Karpas-422 (cell line): ENCODE measurements at places on chromosomes 6 and 20.
A peak's percentile ranks its signal among the peaks of the same experiment; 100 is the strongest.

- H3K36me3 ChIP-seq = no peaks in the 10 kb centered on the region
- peaks cover 10% of the 10 kb centered on the region for H3K4me1 ChIP-seq
Observed at GRCh38 chr6:43671011-43671800, 16.4 kb downstream of the MRPS18A start.

GRCh38 chr6:142760152-142760551 is 184.8 kb downstream of the HIVEP2 start:
- no peak overlapping the region for H3K4me3 ChIP-seq
- H3K27me3 ChIP-seq = no peaks in the 10 kb centered on the region
- no peak overlapping the region for H3K27ac ChIP-seq

GRCh38 chr6:39059496-39060310 is 11.1 kb downstream of the GLP1R start:
- H3K36me3 ChIP-seq = no peaks in the 10 kb centered on the region
- no peak for DNase-seq
- no peaks in the 10 kb centered on the region for H3K4me1 ChIP-seq
- no peak overlapping the region for H3K27ac ChIP-seq

DNA sequence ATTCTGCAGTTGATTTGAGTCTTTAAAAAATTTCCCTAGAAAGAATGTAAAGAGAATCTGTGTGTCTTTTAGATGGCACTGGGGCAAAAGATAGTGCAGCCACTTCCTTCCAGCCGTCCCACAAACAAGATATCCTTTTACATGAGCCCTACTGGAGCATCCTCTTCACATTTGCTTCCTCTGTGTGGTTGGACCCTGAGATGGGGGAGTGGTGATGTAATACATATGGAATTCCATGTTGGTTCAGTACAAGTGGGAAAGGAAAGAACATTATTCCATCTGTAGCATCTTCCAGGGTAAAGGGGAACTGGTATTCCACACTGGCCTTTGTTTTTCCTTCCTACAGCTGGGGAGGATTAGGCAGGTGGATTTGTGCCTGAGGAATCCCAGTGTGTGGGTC is 78.9 kb upstream of the ISM1 start:
- no peak overlapping the region for H3K27ac ChIP-seq
- no peak overlapping the region for H3K4me3 ChIP-seq
- no peaks in the 10 kb centered on the region for H3K27me3 ChIP-seq
- DNase-seq = no peak
- no peaks in the 10 kb centered on the region for H3K36me3 ChIP-seq
- H3K4me1 ChIP-seq = no peaks in the 10 kb centered on the region

DNA sequence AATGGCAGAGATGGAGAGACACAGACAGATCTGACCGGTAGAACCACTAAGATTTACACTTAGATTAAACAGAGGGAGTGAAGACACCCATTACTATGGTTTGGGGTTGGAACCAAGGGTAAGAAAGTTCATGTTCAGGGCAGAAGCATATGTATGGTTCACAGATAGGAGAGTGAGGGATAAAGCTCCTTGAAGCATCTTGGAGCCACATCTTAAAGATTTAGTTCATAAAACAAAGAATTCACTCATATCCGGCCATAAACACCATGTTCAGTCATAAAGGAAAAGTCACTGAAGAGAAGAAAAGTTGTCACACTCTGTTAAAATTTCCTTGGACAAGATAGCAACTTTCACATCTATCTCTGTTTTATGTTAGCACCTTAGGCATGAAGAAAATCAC is 18.0 kb downstream of the STX7 start:
- peaks cover 100% of the 10 kb centered on the region for H3K4me1 ChIP-seq
- DNase-seq = peak; percentile 42
- peak overlapping the region; percentile 52 for H3K4me3 ChIP-seq
- peaks cover 43% of the 10 kb centered on the region for H3K36me3 ChIP-seq
